ENCODE measurements at places on chromosomes 12 and 14. TPM values are rescaled to one million over a fixed set of nuclear protein-coding genes. Genes with fewer than 3 reads are reported as not detected.
A peak's percentile ranks its signal among the peaks of the same experiment; 100 is the strongest.

The KCNJ8 gene
- not detected for polyA plus RNA-seq

DNA sequence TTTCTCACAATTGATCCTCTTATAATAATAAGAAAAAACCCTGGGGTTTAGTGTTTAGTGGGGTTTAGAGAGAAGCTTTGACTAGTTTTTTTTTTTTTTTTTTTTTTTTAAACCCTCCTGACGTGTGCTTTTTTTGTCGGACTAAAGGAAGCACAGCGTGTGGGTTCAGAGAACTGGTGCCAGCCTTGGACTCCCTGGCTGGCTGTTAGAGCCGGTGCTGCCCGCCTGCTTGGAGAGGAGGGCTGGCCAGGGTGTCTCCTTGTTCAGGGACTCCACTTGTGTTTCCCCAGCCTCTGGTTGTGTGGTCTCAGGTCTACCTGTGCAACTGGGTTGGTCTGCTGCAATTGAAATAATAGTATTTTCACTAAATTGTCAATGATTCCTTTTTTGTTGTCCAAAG is 54.1 kb upstream of the ASPG start:
- DNase-seq: no peak

DNA sequence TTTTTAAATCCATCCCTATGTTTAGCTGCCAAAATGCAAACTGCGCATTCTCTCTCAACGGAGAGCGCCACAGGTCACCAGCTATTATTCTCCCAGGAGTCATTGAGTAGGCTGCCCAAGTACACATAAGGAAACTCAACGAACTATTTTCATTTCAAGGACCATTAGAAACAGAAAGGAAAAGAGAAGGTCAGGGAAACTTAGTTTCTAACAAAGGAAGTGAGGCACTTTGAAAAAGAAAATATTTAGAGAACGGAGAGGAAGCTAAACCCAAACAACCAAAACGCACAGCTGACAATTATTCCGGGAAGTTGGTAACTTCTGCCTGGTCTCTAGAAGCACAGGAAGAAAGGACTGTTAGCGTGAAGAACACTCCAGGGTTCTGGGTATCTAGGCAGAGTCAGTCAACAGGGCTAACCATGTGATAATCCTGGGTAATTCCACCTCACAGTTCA is 23.5 kb downstream of the GPHB5 start:
- DNase-seq: no peak

GRCh38 chr12:92488735-92489134 is 214.1 kb upstream of the PLEKHG7 start:
- DNase-seq: no peak

GRCh38 chr12:1277905-1278304 is 286.9 kb downstream of the ERC1 start:
- DNase-seq: peak; percentile 89

DNA sequence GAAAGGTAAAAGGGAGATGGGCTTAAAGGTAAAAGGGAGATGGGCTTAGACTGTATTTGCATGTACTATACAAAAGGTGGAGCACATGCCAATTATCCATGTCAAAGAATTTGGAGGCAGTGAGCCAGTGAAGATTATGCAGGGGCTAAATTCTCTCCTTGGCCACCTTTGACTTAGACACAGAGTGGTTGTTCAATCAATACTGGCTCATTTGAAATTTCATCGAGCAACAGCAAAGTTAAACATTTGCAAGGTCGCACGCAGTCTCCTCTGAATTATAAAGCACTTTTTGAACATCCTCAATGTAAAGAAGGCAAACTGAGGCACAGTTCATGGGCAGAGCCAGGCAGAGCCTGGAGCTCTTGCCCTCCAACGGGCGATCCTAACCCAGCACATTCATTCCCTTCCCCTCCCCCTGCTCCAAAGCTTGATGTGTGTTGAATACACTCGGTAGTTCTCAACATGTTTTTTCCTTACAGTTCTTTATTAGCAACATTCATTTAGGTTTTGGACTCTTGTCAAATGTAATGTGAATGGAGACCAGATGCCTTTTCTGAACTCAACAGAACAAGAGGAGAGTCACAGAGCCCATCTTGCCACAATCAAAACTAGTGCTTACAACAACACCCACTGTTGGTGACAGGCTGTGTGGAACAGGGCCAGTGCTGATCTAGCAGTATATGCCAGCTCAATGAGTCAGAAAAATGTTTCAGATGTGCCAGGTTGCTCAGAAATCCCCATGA is 169.7 kb upstream of the G2E3 start:
- no peak for DNase-seq

DNA sequence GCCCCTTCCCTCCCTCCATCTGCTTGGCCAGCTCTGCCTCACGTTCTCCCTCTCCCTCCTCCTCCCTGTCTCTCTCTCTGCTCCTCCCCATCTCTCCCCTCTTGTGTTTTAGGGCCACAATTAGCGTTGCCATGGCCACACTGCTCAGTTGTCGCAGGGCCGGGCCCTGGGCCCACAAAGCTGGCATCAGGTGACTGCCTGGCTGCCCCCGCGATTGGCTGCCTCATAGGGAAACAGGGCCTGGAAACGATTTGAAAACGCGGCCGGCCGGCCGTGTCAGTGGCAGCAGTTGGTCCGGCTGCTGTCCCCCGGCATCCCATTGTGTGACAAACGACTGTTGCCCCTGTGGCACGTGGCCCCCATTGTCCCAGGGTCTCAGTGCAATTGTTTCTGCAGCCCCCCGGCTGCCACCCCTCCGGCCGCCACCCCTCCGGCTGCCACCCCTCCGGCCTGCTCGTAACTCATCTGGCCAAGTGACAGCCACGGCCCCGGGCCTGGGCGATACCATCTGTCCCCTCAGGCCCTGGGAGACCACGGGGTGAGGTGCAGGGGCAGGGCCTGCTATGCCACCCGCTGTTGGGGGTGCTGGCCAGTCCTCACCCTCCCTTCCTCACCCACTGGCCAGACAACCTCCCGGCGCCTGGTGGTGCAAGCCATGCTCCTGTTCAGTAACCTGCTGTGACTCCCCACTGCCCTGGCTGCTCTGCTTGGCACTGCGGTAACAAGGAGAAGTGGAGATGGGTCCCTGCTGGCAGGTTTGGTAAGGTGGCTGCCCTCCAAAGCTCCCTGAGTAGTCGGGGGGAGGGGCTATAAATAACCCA is 17.4 kb downstream of the FOXN4 start:
- DNase-seq: no peak

GRCh38 chr12:18467620-18468245 is 206.4 kb downstream of the PIK3C2G start:
- DNase-seq: no peak

DNA sequence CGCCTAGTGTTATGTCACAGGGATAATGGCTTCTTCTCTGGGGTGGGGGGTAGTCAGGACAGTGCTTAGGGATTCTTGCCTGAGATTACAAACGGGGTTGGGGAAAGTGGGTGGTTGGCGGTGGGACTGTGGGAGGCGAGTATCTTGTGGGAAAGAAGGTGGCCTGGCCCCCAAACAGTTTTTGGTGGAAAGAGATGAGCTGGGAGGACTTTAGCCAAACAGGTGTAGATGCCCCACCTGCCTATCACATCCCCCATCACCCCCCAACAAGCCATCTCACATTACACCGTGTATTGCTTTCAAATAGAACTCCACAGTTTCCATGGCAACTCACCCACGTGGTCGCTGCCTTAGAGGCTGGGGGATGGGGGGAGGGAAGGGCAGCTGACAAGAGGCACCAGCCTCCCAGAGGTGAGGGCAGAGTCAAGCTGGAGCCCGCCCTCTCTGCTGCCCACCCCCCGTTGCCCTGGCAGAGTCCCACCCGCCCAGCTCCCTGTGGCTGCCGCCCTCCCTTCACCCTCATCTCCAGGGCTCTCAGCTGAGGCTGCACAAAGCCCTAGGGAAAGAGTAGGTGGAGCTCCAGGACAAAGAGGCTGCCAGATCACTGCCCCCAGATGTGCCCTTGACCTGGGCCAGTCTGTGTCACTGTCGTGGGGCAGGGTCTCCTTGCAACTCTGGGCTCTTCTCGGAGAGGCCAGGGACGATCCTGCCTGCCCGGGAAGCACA is 98.3 kb downstream of the LRRC74A start:
- peak; percentile 42 for DNase-seq

DNA sequence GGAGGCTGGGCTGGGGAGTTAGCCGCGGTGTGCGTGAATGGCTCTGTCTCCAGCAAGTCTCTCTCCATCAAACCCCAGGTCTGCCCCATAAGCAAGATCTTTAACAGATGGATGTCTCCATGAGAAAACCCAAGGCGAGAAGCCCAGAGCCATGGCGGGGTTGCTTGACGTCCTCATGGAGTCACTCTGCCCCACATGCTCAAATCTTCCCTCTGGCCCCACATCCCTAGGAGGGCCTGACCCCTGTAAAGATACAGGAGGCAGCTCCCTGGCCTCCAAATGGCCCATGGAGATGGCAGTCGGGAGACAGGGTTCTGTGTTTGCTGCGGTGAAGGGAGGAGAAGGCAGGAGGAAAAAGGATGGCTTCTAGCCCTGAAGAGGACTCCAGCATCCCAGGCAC is 49.3 kb downstream of the C14orf132 start:
- no peak for DNase-seq

All from CD8-positive, alpha-beta memory T cell (primary cell).